Occipital lobe (tissue), 3 donors: ENCODE measurements at places on chromosomes 3 and 15. TPM values are rescaled to one million over a fixed set of nuclear protein-coding genes. Genes with fewer than 3 reads are reported as not detected.

Gene KLHL40
- not detected for total RNA-seq

DNA sequence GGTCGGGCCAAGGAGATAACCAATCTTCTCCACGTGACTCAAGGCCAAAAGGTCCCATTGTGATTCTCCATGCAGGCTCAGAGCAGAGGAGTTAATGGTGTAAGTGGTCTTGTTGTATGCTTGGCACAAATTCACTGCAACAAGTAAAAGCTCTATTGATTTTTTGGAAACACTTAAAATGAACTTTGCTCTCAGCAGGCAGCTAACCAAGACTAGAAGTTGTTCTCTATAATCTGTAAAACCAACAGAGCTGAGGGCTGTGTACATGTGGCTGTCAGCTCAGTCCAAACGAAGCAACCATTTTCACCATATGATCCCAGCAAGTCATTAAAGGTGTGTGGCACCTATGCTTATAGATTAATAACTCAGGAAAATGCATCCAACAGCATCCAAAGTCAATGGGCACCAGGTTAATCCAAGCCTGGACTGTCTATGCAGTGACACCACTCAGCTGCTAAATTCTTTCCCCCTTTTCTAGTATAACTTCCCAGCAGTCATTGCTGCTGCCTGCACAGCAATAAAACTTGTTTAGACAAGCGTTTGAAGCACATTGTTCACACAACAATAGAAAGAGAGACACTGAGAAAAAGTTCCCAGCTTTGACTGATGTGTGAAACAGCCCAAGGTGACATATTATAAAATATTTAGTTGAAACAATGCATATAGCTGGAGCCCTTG is 603.8 kb upstream of the ADAMTS9 start:
- no peak for DNase-seq

Gene PODXL2
- total RNA-seq: 160 TPM

DNA sequence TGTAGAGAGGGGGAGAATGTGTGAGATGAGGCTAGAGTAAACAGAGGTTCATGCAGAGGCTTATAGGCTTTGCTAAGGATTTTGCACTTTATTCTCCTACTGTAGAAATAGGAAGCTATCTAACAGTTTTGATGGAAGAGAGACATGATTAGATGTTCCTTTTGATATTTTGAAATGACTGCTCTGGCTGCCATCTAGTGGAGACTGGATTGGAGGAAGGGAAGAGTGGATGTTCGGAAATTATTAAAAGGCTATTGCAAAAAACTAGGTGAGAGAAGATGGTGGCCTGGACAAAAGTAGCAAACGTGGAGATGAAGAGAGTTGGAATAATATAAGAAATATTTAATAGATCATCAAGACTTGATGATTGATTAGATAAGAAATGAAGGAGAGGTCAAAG is 42.2 kb downstream of the SYN2 start:
- no peak for DNase-seq

DNA sequence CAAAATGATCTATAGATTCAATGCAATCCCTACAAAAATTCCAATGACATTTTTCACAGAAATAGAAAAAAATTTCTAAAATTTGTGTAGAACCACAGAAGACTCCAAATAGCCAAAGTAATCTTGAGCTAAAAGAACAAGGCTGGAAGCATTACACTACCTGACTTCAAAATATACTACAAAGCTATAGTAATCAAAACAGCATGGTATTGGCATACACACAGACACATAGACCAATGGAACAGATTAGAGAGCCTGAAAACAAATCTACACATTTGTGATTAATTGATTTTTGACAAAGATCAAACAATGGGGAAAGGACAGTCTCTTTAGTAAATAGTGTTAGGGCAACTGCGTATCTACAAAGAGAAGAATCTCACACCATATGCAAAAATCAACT is 45.3 kb upstream of the RYK start:
- DNase-seq: no peak

Gene MST1
- 7.5 TPM for total RNA-seq

Gene GXYLT2
- total RNA-seq: 4.7 TPM

Gene COPB2
- total RNA-seq: 86.3 TPM

Gene C3orf52
- 0.31 TPM for total RNA-seq

DNA sequence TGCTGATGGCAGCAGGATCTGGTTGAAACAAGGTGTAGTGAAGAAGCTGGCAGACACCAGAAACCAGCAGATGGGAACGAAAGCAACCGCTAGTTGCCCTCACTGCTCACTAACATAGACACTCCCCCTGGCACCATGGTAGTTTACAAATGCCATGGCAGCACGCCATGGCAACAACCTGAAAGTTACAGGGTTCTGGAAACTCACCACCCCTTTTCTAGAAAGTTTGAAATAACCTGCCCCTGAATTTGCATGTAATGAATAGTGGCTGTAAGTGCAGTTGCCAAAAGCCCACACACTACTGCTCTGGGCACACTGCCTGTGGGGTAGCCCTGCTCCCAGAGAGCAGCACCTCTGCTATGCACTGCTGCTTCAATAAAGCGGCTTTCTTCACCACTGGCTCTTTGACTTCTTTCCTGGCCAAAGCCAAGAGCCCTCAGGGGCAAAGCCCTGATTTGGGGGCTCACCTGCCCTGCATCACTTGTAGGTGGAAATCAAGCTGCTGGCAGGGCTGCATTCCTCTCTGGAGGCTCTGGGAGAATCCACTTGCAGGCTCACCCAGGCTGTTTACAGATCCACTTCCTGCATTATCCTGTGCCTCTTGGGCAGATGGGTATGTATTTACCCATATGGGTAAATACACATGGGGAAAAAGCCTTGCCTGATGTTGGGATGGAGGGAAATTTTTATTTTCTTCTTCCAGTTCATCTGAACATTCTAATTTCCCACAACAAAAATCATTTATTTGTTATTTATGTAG is 2.0 kb upstream of the GP9 start:
- DNase-seq: peak; percentile 13
